ENCODE measurements at places on chromosomes 2 and 18.

DNA sequence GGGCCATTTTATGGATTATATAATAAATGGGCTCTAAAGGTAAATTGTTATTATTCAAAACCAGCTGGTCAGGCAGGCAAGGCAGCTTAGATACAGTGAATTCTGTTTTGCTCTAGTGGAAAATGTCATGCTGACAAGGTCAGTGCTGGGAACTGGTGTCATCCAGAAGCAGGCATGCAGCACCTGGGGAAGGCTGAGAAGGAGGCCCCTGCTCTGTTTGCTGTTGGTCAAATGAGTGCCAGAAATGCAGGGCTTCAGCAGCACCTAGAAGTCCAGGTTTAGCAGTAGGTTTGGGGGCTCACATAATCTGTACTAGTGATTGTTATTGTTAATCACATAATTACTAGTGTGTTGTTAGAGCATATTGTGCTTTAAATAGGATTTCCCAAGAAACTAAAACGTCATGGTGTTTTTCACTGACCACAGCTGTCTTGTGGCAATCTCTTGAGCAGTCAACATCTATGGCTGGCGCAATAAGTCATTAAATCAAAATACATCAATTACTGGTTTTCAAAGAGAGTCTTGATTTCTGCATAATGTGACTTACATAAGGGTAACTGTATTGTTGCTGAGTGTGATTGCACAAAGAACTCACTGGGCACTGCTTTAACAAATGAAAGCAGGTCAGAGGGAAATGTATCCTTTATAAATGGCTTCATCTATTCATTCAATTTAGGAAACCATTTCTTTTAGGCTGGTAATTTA is 99.1 kb downstream of the MYO3B start:
- DNase-seq: no peak

DNA sequence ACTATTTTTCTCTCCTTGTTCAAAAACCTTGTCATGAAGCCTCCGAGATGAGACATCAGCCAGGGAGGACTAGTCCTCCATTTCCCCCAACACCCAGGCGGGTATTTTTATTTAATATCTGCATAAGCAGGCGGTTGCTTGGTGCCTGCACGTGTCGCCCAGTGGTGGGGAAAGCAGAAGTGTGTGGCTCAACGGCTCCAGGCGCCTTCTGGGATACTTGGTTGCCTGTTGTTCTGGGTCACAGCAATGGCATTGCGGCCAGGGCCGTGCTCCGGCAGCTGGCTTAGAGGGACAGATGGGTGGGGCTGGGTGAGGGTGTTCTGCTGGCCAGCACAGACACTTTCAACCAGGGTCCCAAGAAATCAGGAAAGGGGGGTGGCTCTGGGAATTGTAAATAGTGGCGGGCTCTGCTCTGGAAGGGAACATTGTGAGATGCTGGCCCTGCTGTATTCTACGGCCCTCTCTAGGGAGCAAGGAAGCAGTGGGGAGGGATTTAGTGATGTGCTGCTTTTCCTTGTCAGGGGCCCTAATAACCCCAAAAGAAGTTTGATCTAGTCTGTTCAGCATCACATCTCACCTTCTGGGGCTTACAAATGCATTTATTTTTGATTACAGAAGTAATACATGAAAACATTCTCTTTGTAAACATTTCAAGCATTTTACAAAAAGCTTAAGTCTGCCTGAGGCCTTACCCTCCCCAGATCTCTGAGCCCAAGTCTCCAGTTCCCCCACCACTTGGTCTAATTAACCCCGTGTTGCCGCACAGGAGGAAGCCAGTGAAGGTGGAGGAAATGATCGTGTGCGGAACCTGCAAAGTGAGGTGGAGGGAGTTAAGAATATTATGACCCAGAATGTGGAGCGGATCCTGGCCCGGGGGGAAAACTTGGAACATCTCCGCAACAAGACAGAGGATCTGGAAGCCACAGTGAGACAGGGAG is 1.1 kb downstream of the VAMP8 start:
- no peak for DNase-seq

- no peak for DNase-seq
Observed at GRCh38 chr2:210548878-210549384, 7.5 kb upstream of the CPS1 start.

DNA sequence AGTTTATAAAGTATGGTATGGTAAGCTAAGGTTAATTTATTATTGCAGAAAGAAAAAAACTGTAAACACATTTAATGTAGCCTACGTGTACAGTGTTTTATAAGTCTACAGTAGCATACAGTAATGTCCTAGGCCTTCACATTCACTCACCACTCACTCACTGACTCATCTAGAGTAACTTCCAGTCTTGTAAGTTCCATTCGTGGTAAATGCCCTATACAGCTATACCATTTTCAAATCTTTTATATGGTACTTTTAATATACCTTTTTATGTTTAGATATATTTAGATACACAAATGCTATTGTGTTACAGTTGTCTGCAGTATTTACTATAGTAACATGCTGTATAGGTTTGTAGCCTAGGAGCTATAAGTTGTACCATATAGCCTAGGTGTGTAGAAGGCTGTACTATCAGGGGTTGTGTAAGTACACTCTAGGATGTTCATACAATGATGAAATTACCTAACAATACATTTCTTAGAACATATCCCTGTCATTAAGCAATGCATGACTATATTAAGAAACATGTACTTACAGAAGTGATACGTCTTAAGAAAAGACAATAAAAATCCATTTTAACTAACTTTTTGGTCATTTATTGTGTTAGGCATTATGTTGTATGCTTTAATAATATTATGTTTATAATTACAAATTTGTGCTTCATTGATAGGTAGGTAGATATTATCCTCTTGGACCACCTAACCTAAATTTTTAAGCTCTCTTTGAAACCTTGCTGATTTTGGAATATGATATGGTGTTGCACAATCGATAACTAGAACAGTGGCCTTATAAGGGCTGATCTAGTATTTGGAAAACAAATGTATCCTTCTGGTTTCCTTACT is 51.9 kb downstream of the VRK2 start:
- no peak for DNase-seq

DNA sequence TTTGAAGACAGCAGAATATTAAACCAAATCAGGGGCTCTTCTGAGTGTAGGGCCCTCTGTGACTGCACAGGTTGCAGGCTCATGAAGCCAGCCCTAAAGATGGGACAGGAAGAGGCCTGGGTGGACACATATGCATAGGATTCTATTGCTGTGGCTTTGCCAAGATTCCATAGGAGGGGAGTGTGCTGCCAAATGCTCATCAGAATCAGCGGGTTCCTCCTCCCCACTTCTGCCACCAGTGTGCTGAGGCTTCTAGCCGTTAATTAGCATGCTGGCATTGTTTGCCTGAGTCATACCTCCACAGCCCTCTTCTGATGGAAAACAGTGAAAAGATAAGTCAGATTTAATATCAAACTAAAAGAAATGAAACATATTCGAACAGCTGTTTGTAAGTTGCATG is 103.9 kb upstream of the TMEFF2 start:
- peak; percentile 18 for DNase-seq

GRCh38 chr18:25787276-25787675 is 303.1 kb downstream of the SS18 start:
- no peak for DNase-seq

- DNase-seq: no peak
Observed at GRCh38 chr18:32759611-32760167, 13.1 kb downstream of the KLHL14 start.

GRCh38 chr18:63342206-63342605 is 22.6 kb upstream of the BCL2 start:
- no peak for DNase-seq

DNA sequence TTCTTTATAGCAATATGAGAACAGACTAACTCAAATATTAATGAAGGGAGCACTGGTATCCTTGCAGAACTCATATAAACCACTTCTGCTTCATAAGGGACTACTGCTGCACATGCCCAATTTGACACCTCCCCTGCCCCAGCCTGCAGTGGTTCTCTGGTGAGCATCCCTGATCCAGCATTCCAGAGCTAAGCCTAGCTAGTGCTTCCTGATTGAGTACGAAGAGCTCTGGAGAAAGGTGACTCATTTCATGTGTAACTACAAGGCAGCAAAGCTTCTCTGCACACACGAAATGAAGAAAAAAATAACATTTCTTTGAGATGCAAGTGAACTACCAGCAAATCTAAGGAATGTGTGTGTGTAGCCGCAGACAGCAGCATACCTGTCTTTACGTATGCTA is 22.8 kb upstream of the ADNP2 start:
- no peak for DNase-seq

DNA sequence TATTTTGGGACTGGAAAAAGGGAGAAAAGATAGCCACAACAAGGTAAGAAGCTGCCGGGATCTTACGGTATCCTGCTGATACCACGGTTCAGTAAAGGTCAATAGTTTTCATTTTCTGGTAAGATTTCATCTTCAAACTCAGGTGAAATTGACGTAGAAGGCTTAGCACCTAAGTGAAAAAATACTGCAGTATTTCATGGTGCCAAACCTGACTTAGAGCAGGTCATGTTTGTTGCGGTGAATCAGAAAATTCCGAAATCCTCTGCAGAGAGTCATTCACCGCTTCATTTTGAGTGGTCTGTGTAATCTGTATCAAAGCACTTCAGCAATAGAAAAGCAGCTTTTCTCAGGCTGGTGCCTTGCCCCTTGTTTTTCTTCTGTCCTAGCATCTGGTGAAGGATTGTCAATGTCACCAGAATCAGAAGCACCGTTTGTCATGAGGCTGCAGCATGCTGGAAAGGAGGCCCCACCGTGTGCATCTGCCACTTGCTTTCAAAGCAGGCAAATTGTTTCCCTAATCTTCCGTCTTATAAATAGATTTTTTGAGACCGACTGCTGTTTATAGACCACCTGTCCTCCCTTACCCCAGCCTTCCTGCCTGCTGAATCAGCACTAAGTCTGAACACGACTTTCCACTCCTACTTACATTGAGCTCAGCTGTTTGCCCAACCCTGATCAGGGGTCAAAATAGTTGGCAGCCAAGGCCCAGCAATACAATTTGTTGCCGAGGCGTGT is 156.3 kb downstream of the EML6 start:
- peak; percentile 63 for DNase-seq

DNA sequence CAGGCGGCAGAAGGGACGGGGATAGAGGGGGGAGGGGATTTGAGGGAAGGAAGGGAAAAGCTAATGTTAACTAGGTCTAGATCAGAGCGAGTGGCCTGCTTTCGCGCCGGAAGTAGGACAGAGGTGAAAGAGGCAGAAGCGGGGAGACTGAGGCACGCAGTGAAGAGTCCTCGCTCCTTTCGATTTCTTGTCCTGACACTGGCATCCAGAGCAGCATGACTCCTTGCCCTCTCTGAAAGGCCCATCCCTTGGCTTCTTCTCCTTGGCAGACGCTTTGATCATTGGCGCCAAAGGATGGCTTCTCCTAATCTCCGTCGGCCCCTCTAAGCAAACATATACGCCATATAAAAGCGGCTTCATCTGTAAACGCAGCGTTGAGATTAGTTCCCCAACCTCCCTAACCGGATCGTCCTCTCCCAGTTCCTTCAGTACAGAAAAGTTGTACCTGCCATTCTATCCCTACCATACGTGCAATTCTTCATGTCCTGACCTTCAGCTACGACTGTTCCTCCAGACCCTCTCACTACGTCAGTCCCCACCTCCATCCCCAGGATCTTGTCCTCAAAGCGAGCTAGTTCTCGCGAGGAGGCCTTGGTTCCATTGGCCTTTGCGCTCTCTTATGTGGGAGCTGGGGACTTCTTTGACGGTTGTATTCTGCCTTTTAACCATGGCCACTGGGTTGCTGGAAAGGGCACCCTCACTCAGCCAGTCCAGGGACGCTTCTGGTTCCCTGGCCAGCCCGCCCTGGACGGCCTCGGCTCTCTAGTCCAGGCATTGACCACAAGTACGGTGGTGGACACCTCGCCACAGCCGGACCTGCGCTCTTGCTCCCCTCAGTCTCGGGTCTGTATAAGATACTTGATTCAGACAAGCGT is 857 bp upstream of the NEUROD1 start:
- peak; percentile 57 for DNase-seq

- no peak for DNase-seq
Observed at GRCh38 chr2:220531216-220531615, 903.8 kb downstream of the SLC4A3 start.

DNA sequence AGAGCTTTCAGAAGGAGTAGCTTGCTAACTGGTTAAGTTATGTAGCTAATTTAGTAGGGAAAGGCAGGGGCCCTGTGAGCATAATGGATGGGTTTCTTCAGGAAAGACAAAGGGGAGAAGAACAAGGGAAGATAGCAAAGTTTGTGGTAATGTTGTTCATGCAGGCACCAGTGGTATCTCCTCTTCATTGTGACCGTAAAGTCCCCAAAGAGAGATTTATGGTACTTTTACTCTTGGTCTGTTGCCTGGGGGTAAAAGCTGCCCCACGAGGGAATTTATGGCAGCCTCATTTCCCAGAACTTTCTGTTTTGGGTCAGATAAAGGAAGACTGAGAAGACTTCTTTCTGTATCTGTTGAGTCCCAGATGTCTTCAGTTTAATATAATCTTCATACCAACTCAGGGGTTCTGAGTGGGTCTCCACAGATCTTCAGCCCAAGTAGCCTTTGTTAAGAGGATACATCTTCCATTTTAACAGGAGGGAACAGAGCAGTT is 27.5 kb downstream of the MALT1 start:
- DNase-seq: no peak

- DNase-seq: no peak
Observed at GRCh38 chr2:71662665-71663394, 209.5 kb downstream of the DYSF start.

GRCh38 chr2:201500534-201500933 is 49.0 kb downstream of the STRADB start:
- no peak for DNase-seq

GRCh38 chr2:220533485-220533884 is 906.1 kb downstream of the SLC4A3 start:
- DNase-seq: no peak

DNA sequence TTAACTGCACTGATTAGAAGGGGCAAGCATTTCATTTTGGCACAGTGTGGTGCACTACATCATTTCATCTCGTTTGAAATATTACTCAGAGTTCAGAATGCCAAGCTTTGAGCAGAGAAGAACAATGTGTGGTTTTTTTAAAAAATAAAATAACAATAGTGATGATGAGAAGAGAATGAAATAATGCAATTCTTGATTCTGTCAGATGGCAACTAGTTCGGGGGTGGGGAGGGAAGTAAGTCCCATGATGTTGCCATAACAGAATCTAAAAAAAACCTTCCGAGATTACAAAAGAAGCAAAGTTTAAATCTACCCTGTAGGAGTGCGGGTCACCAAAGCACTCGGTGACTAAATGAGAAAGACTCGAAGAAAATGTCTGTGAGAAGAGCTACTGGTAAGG is 490.4 kb downstream of the NR4A2 start:
- no peak for DNase-seq

DNA sequence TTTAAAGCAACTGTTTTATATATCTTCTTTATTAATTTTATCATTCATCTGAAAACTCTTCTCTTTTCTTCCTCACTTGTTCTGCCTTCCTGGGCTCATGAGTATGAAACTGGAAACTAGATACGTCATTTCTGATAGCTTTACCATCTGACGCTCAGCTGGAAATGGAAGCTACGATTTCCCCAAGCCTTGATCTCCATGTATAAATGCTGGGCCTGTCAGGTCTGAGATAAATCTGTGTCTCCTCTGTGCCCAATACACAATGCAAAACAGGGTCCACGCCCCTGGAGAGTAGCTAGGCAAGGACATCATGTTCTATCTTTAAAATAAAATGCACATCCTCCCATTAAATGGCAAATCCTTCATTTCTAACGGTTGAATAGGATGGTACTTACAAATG is 238.4 kb downstream of the AFF3 start:
- no peak for DNase-seq

GRCh38 chr2:444937-445884 is 157.3 kb upstream of the ALKAL2 start:
- no peak for DNase-seq
